T-helper 2 cell treated with Interferon-gamma antibody and Interleukin-4, amounts not matched to agents 5 μg/mL and 100 μg/mL, for 36 hours (primary cell): ENCODE measurements at places on chromosomes 13 and 19.

DNA sequence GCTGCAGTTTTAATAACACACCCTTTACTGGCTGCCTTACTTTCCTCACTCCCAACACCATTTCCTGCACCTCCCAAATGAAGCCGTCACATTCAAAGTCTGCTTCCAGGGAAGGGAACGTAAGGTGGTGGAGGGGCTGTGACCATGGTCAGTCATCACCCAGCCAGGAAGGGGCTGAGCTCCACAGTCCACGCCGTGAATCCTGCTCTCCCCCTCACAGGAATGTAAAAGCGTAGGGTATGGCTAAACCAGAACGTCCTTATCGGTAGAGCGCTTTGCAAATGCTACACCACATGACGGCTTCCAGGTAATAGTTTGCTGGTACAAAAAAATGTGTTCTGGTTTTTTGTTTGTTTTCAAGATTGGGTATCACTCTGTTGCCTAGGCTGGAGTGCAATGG lies 7.0 kb downstream of the NUMBL start:
- no peak overlapping the region for H3K4me3 ChIP-seq
- H3K36me3 ChIP-seq: peaks cover 6% of the 10 kb centered on the region
- no peak overlapping the region for H3K27ac ChIP-seq

GRCh38 chr13:50617134-50617721 lies 226.3 kb downstream of the DLEU7 start:
- H3K27me3 ChIP-seq: peaks cover 7% of the 10 kb centered on the region
- no peak overlapping the region for H3K27ac ChIP-seq
- peaks cover 12% of the 10 kb centered on the region for H3K4me1 ChIP-seq
- H3K4me3 ChIP-seq: no peak overlapping the region
- no peaks in the 10 kb centered on the region for H3K36me3 ChIP-seq

GRCh38 chr13:93183302-93183701 lies 43.3 kb upstream of the GPC6 start:
- no peak overlapping the region for H3K4me3 ChIP-seq
- no peak overlapping the region for H3K27ac ChIP-seq
- no peak for DNase-seq

GRCh38 chr13:95226476-95226875 lies 74.8 kb downstream of the ABCC4 start:
- no peaks in the 10 kb centered on the region for H3K36me3 ChIP-seq
- no peak overlapping the region for H3K27ac ChIP-seq
- no peak overlapping the region for H3K4me3 ChIP-seq
- peaks cover 12% of the 10 kb centered on the region for H3K4me1 ChIP-seq

GRCh38 chr13:44619651-44620050 lies 43.5 kb upstream of the TSC22D1 start:
- H3K4me3 ChIP-seq: no peak overlapping the region
- DNase-seq: no peak
- no peaks in the 10 kb centered on the region for H3K36me3 ChIP-seq
- peaks cover 10% of the 10 kb centered on the region for H3K27me3 ChIP-seq

- no peaks in the 10 kb centered on the region for H3K36me3 ChIP-seq
- no peak overlapping the region for H3K4me3 ChIP-seq
- no peaks in the 10 kb centered on the region for H3K27me3 ChIP-seq
- DNase-seq: no peak
Observed at GRCh38 chr19:33047422-33047821, 17.3 kb downstream of the RHPN2 start.

DNA sequence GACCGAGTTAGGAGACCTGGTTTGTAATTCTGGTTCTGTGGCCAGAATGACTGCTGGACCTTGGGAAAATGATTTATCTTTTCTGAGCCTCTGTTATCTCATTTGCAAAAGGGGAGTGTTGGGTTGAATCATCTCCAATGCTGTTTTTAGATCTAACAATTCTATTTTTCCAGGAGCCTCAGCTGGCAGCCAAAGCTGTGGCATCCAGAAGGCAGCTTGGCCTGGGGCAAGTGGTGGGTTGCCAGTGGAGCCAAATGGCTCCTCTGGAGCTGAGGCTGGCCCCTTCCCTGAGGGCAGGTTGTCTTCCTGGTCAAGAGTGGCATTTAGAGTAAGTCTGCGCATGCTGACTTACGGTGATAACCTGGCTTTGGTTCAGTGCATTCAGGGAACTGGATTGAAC lies 21.3 kb downstream of the B3GLCT start:
- DNase-seq: no peak
- no peaks in the 10 kb centered on the region for H3K4me1 ChIP-seq
- no peak overlapping the region for H3K27ac ChIP-seq
- H3K4me3 ChIP-seq: no peak overlapping the region
- H3K36me3 ChIP-seq: no peaks in the 10 kb centered on the region
- H3K27me3 ChIP-seq: no peaks in the 10 kb centered on the region

GRCh38 chr13:26988059-26988769 lies 183.4 kb downstream of the USP12 start:
- peaks cover 2% of the 10 kb centered on the region for H3K27me3 ChIP-seq
- no peak overlapping the region for H3K27ac ChIP-seq
- H3K36me3 ChIP-seq: no peaks in the 10 kb centered on the region

- no peak for DNase-seq
- no peak overlapping the region for H3K27ac ChIP-seq
- no peak overlapping the region for H3K4me3 ChIP-seq
- H3K27me3 ChIP-seq: no peaks in the 10 kb centered on the region
- peaks cover 14% of the 10 kb centered on the region for H3K36me3 ChIP-seq
Observed at GRCh38 chr19:10262771-10263170, 8.1 kb upstream of the ICAM1 start.

- H3K27ac ChIP-seq: no peak overlapping the region
- H3K4me1 ChIP-seq: peaks cover 7% of the 10 kb centered on the region
- DNase-seq: no peak
- H3K27me3 ChIP-seq: no peaks in the 10 kb centered on the region
Observed at GRCh38 chr19:13969897-13970296, 17.6 kb downstream of the DCAF15 start.

GRCh38 chr13:99605420-99606323 lies 104.4 kb downstream of the TM9SF2 start:
- DNase-seq: peak; percentile 43
- peaks cover 25% of the 10 kb centered on the region for H3K4me1 ChIP-seq
- peaks cover 2% of the 10 kb centered on the region for H3K36me3 ChIP-seq
- H3K27me3 ChIP-seq: peaks cover 17% of the 10 kb centered on the region
- peak overlapping the region; percentile 87 for H3K4me3 ChIP-seq

DNA sequence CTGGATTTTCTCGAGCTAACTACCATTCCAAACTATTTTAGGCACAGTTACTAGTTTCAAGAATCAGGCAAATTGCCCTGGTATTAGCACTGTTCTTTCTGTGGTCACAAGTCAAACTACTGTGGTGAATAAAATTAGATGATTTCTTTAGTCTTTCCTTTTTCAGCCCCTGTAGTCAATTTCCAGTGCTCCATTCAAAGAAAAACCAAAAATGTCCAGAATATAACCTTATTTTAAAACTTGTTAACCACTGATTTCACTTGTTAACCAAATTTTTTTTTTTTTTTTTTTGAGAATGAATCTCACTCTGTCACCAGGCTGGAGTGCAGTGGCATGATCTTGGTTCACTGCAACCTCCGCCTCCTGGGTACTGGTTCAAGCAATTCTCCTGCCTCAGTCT lies 50.6 kb upstream of the USPL1 start:
- H3K27me3 ChIP-seq: peaks cover 11% of the 10 kb centered on the region
- no peak overlapping the region for H3K27ac ChIP-seq
- H3K36me3 ChIP-seq: no peaks in the 10 kb centered on the region
- peaks cover 18% of the 10 kb centered on the region for H3K4me1 ChIP-seq

DNA sequence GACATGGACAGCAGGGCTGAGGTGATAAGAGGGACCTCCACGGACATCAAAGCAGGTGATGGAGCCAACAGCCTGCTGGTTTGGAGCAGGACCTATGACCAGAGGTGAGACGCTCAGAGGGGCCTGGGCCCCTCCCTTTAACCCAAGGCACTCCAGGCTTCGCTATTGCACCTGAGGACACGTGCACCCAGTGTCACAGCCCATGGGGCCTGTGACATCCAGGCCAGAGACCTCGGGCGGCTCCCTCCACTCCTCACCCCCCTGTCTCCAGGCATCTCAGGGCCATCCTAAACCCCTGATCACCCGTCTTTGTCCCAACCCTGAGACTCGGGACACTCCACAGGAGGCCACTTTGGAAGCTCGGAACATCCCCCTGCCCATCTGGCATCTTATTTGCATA lies 12.9 kb downstream of the ADGRE5 start:
- peaks cover 4% of the 10 kb centered on the region for H3K4me1 ChIP-seq
- H3K4me3 ChIP-seq: no peak overlapping the region
- no peaks in the 10 kb centered on the region for H3K27me3 ChIP-seq
- peaks cover 52% of the 10 kb centered on the region for H3K36me3 ChIP-seq
- DNase-seq: no peak

- peaks cover 65% of the 10 kb centered on the region for H3K36me3 ChIP-seq
- H3K4me3 ChIP-seq: no peak overlapping the region
- no peak for DNase-seq
- peaks cover 1% of the 10 kb centered on the region for H3K4me1 ChIP-seq
Observed at GRCh38 chr19:6822311-6822670, 49.8 kb downstream of the VAV1 start.

DNA sequence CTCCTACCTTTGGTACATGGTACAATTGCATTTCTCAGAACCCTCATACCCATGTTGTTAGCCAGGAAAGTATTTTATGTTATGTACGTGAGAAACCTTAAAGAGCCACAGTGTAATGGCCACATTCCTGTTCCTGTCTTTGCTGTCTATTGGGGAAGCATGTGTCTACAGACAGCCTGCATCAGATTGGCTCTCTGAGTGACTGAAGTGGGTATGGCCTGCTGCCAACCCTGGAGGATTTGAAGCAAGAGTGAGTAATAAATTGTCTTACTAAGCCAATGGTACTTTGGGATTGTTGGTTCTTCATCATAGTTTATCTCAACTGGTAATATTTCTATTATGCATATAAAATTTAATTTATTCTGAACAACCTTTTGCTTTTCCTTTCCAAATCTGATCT lies 574.1 kb downstream of the LMO7 start:
- no peaks in the 10 kb centered on the region for H3K36me3 ChIP-seq
- H3K4me1 ChIP-seq: no peaks in the 10 kb centered on the region
- DNase-seq: no peak
- H3K27ac ChIP-seq: no peak overlapping the region
- H3K27me3 ChIP-seq: no peaks in the 10 kb centered on the region

GRCh38 chr13:21075011-21075378 lies 13.6 kb upstream of the LATS2 start:
- peak overlapping the region; percentile 66 for H3K27ac ChIP-seq
- peaks cover 24% of the 10 kb centered on the region for H3K27me3 ChIP-seq
- H3K4me3 ChIP-seq: peak overlapping the region; percentile 64
- peaks cover 21% of the 10 kb centered on the region for H3K4me1 ChIP-seq
- no peaks in the 10 kb centered on the region for H3K36me3 ChIP-seq

GRCh38 chr13:45137526-45137925 lies 17.2 kb downstream of the GTF2F2 start:
- H3K4me3 ChIP-seq: no peak overlapping the region
- H3K36me3 ChIP-seq: peaks cover 6% of the 10 kb centered on the region
- no peak overlapping the region for H3K27ac ChIP-seq
- no peak for DNase-seq

GRCh38 chr19:19342086-19343015 lies 21.7 kb downstream of the MAU2 start:
- H3K36me3 ChIP-seq: peaks cover 34% of the 10 kb centered on the region
- H3K4me3 ChIP-seq: no peak overlapping the region
- H3K4me1 ChIP-seq: no peaks in the 10 kb centered on the region
- H3K27ac ChIP-seq: no peak overlapping the region
- no peak for DNase-seq

DNA sequence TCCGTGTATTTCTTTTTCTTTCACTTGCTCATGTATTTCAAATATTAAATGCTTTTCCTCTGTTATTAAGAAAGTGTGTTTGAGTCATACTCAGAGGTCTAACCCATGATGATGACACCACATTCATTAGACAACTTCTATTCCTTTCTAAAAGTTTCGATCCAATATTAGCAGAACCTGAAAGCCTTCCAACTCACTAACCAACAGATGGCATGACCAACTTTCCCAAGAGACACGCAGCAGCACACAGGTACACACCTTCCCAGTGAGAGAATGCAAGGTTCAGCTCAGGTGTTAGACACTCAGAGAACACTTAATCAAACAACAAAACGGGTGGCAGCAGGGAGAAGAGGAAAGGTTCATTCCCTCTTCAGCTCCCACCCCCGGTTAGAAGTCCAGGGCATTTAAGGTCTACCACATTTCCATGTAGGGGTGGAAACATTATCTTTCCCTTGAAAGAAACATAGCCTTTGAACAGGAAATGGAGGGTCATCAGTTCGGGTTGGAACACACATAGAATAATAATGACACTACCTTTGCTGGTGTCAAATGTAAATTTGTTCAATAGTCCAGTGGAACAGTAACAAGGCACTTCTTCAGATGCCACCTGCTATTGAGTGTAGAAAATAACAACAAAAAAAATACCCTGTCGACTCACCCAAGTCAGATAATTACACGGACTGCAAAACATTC lies 404.2 kb downstream of the COG6 start:
- DNase-seq: no peak
- H3K4me1 ChIP-seq: peaks cover 17% of the 10 kb centered on the region
- H3K27ac ChIP-seq: no peak overlapping the region
- H3K27me3 ChIP-seq: no peaks in the 10 kb centered on the region
- H3K36me3 ChIP-seq: no peaks in the 10 kb centered on the region

- H3K36me3 ChIP-seq: peaks cover 2% of the 10 kb centered on the region
- peaks cover 9% of the 10 kb centered on the region for H3K4me1 ChIP-seq
- no peak overlapping the region for H3K4me3 ChIP-seq
- no peak overlapping the region for H3K27ac ChIP-seq
- no peak for DNase-seq
- no peaks in the 10 kb centered on the region for H3K27me3 ChIP-seq
Observed at GRCh38 chr19:14550201-14550754, 20.9 kb downstream of the TECR start.

DNA sequence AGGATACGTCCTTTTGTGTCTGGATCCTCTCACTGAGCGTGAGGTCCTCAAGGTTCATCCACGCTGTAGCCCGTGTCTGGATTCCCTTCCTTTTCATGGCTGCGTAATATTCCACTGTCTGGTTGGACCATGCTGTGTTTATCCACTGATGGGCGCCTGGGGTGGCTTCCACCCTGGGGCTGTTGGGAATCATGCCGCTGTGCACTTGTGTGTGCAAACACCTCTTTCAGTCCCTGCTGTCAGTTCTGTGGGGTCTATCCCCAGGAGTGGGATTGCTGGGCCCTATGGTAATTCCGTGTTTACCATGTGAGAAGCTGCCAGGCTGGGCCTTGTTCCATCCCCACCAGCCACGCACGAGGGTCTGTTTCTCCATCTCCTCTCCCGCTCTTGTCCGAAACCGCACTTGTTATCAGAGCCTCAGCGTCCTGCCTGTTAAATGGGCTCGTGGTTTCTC lies 98.6 kb downstream of the GADD45B start:
- no peak overlapping the region for H3K4me3 ChIP-seq
- peaks cover 16% of the 10 kb centered on the region for H3K27me3 ChIP-seq
- H3K36me3 ChIP-seq: no peaks in the 10 kb centered on the region
- no peak for DNase-seq
- peaks cover 2% of the 10 kb centered on the region for H3K4me1 ChIP-seq
- H3K27ac ChIP-seq: peak overlapping the region; percentile 2
